Urothelium cell line (cell line): ENCODE measurements at places on chromosomes 12 and 14.

DNA sequence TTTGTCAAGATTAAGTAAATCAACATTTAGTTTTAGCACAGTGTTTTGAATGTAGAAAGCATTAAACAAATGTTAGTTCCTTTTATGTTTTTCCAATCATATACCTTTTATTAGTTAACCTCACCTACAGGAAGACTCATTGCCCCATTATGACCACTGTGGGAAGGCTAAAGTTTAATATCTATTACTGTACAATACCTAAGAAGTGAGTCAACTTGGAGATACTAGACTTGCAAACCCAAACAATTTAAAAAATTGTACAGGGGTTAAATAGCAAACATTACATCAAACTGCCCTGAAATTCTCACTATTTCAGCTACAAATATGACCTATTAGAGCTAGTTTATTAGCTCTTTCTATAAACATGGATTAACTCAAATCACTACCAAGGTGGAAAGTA is 8.6 kb upstream of the G2E3 start:
- no peak for DNase-seq

DNA sequence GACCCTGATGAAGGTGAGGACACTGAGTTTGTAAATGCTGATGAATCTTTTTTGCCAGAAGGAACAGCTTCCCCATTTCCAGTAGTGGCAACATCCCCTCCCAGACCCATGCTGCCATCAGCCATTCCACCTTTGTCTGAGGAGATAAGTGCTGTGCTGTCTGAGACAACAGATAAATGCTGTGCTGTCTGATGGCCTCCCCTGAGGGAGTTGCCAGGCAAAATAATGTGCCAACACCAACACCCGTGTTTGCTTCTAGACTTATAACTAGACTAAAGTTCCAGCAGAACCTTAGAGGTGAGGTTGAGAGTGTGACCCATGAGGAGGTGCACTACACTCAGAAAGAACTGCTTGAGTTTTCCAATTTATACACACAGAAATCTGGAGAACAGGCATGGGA is 349.5 kb downstream of the C12orf75 start:
- DNase-seq, result no peak

DNA sequence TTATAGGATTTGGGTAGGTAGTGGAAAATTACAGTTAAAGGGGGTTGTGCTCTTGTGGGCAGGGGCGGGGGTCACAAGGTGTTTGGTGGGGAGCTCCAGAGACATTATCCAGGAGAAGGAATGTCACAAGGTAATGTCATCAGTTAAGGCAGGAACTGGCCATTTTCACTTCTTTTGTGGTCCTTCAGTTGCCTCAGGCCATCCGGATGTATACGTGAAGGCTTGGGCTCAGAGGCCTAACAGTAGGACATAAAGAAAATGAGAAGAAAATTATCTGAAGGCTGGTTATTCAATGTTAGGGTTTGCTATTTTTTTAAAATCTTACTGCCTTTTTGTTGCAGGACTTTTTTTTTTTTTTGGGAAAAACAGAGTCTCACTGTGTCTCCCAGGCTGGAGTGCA is 2.5 kb upstream of the PSEN1 start:
- no peak for DNase-seq

- DNase-seq, result peak; percentile 40
Observed at GRCh38 chr12:4934407-4935035, 24.8 kb downstream of the KCNA1 start.

DNA sequence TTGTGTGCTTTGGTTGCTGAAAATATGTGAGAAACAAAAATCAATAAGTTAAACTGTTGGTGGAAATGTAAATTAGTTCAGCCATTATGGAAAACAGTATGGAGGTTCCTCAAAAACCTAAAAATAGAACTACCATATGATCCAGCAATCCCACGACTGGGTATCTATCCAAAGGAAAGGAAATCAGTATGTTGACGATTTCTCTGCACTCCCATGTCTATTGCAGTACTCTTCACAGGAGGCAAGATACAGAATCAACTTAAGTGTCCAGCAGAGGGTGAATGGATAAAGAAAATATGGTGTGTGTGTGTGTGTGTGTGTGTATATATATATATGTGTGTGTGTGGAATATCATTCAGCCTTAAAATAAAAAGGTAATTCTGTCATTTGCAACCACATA is 159.5 kb downstream of the PTPRO start:
- no peak for DNase-seq

DNA sequence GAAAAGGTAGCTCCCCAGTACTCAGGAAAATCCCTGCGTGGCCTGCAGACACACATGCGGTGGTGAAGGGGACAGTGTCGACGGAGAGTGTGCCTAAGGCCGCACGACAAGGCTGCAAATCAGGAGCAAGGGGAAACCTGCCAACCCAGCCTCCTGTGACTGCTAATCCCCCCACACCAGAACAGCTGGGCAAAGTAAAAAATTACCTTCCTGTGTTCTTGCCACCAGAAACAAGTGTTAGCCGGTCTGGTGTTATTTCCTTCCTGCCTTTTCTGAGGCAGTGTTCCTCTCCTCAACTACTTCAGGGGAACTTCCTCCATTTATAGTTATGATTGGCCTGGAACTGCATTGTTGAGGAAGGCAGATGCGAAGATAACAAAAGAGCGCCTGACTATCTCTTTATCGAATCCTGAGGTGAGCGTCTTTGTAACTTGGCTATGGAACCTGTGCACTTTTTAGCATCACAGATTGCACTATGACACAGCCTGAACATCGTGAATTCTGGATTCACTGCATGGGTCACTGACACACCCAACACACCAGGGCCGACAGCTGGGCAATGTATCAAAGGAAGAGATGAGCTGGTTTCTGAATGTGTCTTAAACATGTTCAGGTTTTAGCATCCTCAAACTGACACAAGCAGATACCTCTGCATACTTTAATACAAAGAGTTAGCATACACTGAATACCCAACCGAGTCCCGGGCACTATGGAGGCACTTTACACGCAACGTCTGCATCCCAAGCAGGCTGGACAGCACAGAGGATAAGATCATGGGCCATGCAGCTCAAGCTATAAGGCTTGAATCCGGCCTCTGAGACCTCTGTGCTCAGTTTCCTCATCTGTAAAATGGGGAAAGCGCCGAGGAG is 28.9 kb downstream of the SLC15A4 start:
- DNase-seq, result no peak

DNA sequence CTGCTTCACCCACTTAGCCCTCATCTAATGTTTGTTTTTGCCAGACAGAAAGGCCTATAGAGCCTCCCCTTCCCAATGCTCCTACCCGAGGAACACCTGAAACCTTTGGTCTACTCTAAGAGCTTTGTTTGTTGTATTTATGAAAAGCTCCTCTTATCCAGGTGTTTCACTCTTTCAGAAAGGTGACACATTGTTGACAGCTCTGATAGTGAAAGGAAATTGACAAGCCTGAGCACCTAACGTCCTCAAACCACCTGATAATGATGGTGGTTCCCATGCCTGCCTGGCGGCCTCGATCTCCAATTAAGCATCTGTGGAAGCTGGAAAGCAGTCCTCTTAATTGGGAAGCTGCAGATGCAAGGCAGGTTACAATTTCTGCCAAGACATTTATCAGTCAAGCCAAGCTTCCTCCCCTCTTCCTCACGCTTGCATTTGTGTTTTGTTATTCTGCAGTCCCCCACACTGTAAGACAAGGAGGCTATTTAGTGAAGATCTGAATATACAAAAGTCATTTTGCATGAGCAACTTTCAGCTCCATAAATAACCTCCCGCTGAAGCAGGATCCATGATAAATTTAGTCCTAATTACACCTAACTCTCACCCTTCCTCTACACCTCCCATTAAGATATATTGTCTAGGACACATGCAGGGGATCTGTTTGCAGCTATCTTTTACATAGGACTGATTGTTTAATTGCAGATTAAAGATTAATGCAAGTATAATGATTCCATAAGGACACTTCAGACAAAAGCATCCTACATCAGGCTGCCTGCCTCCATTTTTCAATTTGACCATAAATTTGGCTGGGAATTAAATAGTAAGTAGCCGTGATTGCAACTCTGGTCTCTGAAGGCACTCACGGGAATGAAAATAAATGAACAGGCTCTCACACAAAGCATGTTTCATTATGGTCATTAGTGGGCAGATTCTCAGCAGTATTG is 288.6 kb downstream of the PDZRN4 start:
- no peak for DNase-seq

GRCh38 chr12:124557518-124558223 is 9.7 kb downstream of the NCOR2 start:
- DNase-seq, result no peak
